ENCODE measurements at places on chromosomes 6 and 20.

- DNase-seq, result no peak
Observed at GRCh38 chr20:9867196-9867980, 28.5 kb upstream of the PAK5 start.

DNA sequence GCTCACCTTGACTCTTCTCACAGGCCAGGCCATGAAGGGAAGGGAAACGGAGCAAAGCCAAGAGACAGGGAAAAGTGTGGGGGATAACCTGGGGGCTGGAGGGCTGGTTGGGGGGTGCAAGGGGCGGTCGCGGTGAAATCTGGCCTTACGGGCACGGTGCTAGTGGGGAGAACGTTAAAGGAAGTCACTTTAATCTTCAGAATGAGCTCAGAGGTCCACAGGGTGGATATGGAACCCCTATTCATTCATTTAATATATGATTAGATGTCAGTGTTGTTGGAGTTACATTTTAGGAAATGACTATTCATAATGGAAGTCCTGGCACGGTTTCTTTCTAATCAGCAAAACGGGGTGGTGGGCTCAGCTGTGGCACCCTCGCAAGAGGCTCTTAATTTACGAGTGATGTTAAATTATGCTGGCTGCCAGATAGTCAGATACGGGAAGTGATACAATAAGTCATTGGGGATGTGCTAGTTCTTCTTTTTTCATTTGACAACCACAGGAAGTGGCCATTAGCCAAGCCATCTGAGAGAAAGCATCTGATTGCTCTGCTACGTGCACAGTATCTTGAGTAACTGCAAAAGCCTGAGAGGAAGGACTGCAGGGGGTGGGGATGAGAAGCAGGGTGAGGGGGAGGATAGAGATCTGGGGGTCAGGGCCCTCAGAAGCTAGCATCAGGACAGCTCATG is 253.0 kb downstream of the QKI start:
- DNase-seq, result no peak

GRCh38 chr6:52603000-52603795 is 26.3 kb upstream of the TRAM2 start:
- peak; percentile 16 for DNase-seq

GRCh38 chr20:17334932-17335331 is 108.1 kb downstream of the PCSK2 start:
- no peak for DNase-seq

DNA sequence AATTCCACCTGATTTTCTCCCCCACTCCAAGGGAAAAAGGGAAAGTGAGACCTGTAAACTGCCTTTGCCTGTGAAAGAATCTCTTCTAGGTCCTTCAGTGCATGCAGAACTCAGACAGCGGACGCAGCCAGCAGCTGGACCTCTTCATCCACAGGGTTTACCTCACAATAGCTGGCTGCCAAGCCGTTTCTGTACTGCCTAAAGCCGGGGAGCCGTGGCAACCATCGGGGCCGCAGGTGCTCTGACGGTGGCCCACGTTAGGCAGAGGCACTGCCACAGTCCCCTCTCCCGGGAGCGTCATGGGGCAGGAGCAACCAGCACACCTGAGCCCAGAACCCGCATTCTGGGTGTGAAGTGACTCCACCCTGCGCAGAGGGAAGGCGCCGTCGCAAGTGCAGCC is 206.1 kb downstream of the TTLL2 start:
- DNase-seq, result no peak

- no peak for DNase-seq
Observed at GRCh38 chr6:155001482-155001881, 6.4 kb downstream of the TIAM2 start.

- DNase-seq, result no peak
Observed at GRCh38 chr20:19973961-19974629, 43.1 kb upstream of the NAA20 start.

GRCh38 chr6:154594496-154595198 is 84.2 kb upstream of the CNKSR3 start:
- no peak for DNase-seq

GRCh38 chr6:40672087-40672486 is 84.9 kb upstream of the LRFN2 start:
- DNase-seq, result no peak

- no peak for DNase-seq
Observed at GRCh38 chr6:127347178-127347577, 3.8 kb upstream of the ECHDC1 start.

- no peak for DNase-seq
Observed at GRCh38 chr6:157615420-157615769, 207.7 kb upstream of the SNX9 start.

DNA sequence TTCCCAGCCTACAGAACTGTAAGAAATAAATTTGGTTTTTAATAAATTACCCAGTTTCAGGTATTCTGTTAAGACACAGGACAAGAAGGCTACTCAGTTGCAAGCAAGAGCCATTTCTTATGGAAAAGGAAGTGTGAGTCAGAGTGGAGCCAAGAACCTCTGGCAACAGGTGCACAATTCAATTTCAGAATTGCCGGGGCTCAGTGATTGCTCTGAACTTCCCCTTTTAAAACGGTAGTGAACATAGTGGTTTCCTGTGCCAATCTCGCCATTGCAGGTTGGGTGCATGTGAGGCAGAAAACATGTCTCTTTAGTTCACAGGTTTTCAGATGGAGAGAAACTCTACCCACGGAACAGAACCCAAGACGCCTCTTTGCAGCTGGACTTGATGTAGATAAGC is 16.4 kb downstream of the PIGT start:
- no peak for DNase-seq

DNA sequence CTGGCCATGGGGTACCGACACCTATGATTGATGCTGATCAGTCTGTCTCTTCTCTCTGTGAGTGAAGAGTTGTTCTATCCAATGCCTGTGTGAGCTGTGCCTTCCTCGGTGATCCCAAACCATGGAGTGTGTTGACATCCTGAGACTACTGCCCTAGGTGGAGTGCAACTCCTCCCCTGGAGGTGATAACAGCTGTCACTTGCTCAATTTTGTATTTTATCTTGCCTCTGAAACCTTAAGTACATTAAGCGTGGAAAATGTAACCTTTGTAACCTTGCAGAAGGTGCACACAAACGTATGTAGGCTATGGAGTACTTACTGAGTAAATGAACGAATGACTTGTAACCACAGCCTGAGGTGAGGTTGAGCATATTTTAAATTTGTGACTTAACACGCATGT is 256.2 kb downstream of the FNDC1 start:
- DNase-seq, result no peak

DNA sequence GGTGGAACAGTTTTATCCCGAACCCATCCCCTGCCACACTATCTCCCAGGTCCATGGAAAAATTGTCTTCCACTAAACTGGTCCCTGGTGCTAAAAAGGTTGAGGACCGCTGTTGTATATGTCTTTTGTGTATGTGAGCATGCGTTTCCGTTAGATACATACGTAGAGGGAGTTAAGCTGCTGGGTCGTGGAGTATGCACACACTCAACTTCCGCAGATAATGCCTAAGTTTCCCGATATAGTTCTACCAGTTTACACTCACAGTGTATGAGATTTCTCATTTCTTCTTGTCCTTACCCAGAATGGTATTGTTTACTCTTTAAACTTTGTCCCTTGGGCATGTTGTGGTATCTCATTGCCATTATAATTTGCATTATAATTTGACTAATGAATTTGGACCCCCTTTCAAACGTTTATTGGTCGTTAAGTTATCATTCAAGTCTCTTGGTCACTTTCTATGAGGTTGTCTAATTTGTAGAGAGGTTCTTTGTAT is 50.5 kb upstream of the SCAF8 start:
- DNase-seq, result no peak

DNA sequence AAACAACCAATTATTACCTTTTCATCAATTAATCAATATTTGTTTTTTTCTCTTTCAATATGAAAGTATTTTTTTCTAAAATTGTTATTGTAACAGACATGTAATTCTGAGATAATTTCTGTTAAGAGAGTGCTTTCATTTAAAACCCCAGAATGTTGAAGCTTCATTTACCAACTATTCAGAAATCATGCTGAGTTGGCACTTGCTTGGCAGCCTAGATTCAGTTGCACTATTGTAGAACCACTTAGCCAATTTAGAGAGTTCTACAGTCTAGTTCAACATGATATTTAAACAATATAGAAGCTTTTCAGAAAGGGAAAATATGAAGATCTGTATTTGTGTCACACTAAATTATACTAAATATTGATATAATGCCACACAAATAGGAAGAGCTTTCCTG is 56.1 kb upstream of the NKAIN2 start:
- DNase-seq, result no peak

GRCh38 chr20:61555566-61555965 is 303.5 kb downstream of the CDH4 start:
- peak; percentile 15 for DNase-seq

DNA sequence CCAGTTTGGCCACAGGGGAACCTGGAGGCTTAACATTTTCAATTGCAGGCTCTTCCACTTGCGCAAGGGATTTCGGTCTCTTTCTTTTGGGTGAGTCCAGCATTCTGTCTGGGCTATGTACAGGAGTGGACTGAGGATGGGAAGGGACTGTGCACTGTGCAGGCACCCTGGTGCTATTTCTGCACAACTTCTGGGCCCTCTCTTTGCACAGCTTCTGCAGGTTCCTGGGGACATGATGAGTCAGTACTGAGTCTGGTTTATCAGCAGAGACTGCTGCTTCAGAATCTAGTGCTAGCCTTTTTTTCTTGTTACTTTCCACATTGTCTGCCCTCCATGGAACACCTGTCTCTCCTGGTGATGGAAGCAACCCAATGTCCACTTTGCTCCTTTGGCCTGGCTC is 78.5 kb upstream of the ASF1A start:
- no peak for DNase-seq

GRCh38 chr20:46545077-46545826 is 5.2 kb downstream of the OCSTAMP start:
- no peak for DNase-seq

DNA sequence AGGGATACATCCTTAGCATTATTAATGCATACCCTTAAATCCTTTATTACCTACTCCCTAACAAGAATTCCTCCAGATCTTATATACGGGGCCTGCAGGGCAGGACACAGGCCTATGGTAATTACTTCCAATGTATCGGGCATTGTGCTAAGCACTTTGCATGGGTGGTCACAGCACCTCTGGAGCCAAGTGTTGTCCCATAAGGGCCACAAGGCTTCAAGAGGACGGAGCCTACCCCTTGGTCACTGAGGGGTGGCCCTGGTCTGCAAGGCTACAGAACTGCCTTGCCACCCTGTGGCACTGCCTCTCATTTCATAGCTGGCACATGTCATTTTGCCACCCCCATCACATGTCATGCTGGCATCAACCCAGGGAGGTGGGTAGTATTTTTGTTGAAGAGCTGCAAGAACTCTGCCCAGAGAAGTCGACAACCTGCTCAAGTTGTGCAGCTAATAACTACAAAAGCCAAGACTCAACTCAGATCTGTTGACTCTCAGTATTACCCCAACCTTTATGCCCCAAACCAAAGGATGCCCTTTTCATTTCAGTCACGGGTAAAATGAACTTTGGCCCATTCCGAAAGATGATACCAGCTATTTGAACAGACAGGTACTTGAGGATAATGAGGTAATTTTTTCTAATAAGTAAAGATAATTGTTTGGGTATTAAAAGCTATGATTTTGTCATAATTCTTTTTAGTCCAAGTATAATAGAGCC is 144.1 kb upstream of the AKAP12 start:
- DNase-seq, result no peak

- DNase-seq, result no peak
Observed at GRCh38 chr20:56469077-56469449, 636 bp downstream of the RTF2 start.

DNA sequence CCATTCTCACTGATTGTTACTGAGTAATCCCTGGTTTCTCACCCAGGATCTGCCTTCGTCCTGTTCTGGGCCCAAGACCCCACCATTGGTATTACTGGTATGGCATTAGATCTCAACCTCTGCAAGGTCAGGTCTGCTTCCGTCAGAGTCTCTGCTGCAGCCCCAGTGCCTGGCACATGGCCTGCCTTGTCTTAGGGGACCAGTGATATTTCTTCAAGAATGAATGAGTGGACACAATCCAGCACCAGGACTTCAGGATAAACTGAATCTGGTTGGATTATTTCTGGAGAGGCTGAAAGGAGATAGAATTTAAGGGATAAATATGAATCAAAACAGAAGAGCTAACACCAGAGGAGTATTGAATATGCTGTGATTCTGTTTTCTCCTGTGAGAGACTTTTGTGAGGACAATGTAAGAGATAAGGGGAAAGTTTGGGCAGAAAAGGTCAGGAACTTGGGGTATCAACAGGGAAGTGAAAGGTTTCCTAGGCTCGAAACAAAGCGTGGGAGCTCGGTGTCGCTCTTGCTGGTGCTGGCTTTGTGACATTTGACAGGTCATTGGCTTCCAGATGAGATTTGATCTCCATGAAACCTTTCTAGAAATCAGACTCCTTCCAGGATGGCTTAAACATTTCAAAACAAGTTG is 53.9 kb downstream of the OSTM1 start:
- no peak for DNase-seq

DNA sequence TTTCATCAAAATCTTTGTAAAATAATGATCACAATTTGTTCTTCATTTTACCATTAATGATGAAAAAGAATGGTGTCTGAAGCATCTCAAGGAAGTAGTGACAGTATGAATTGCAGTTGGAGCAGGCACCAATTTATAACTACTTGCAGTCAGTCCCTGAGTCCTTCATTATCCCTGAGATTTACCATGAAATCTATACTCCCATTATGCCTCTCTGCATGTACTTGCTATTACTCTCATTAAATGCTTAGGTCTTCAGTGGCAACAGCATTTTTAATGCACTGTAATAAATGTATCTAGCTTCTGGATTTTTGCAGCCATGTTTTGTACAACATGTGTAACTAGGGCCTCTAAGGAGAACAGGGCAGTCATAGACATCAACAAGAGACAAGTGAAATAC is 708.8 kb downstream of the EYS start:
- no peak for DNase-seq

GRCh38 chr6:16305246-16305725 is 66.9 kb downstream of the GMPR start:
- DNase-seq, result no peak

- no peak for DNase-seq
Observed at GRCh38 chr20:63829603-63829944, 1.5 kb downstream of the ZBTB46 start.

GRCh38 chr6:143579703-143580102 is 68.2 kb upstream of the FUCA2 start:
- DNase-seq, result peak; percentile 83

- no peak for DNase-seq
Observed at GRCh38 chr6:125789576-125790357, 993 bp upstream of the NCOA7 start.

- no peak for DNase-seq
Observed at GRCh38 chr6:34949636-34950035, 60.6 kb downstream of the ANKS1A start.

- DNase-seq, result no peak
Observed at GRCh38 chr6:47718571-47718970, 20.2 kb downstream of the ADGRF4 start.

- DNase-seq, result no peak
Observed at GRCh38 chr20:33672426-33673113, 1.7 kb downstream of the NECAB3 start.

DNA sequence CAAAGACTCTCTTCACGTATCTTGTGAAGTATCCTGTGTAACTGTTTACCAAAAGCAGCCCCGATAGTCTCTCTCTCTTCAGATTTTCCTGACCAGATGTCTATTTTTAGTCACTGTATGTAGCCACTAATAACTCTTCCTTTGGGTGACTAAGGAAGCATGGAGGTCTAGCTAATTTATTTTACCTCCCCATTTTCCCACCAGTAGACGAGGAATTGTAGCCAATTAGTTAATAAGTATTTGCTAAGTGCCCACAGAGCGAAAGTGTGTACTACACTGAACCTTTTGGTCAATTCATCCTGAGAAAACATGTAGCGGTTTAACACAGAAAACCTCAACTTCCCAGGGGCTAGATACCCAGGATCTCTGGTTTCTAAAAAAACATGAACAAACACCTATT is 180.6 kb downstream of the TBX18 start:
- DNase-seq, result no peak

GRCh38 chr6:140857739-140858380 is 1274.9 kb upstream of the GJE1 start:
- DNase-seq, result peak; percentile 74
